ENCODE measurements at places on chromosomes 1 and 21.

DNA sequence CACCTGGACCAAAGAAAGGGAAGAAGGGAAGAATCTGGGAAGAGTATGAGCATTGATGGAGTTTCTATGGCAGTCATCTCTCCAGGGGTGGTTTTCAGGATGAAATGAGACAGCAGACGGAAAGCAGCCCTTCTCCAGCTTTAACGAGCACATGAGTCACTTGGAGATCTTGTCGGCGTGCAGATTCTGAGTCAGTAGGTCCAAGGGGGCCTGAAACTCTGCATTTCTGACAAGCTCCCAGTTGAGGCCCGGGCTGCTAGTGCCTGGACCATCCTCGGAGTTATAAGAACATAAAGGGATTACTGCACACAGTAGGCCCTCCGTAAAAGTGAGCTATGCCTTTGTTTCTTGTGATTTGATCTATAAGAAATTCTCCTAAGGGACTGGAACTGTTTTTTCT is 17.6 kb downstream of the HSPG2 start:
- DNase-seq: no peak

DNA sequence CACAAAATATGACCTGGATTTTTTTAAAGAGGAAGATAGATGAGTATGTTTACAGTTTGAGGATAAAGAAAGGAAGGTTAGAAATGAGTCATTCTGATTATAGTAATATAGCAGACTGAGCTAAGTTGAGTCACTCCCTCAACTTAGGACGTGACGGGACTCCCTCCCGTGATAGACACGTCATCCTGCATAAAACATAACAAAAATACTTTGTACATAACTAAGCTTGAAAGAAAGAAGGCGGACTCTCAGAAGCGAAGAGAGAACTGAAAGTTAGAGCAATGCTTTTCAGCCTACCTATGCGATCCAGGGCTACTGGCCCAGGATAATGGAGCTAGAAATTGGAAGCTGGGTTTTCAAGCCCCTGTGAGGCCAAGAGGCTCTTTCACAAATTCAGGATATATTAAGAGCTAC is 53.0 kb upstream of the DESI2 start:
- no peak for DNase-seq

DNA sequence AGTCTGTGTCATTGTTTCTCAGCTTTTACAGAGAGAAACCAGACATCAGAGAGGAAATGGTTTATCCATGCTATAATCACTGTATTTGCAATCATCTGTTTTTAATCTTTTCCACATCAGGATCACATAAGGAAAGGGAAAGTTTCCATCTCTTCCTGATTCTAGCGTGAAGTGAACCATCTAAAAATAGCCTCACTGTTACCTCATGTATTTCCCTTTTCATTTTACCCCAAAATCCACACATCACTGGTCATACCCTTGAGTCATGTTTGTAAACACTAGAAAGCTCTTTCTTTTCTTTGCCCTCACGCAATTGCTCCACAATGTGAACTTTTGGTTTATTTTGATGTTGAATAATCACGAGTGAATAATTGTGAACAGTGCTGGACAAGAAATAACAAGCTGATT is 146.0 kb downstream of the PLA2G4A start:
- no peak for DNase-seq

DNA sequence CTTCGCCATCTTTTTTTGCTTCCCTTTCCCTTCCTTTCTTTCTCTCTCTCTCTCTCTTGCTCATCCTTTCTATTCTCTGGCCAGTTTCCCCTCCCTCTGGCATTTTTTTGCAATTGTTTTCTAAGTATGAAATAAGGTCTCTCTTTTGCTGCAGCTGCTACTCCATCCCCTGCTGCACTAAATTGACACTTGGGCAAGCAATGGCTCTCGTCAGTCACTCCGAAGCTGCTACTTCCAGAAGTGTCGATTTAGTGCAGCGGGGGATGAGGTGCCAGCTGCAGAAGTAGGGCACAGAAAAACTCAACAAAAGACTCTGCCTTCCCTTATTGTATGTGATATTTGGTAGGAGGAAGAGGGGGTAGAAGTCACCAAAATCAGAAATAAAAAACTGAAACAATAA is 642.3 kb downstream of the RWDD3 start:
- no peak for DNase-seq

GRCh38 chr1:51234721-51235425 is 1.2 kb upstream of the RNF11 start:
- peak; percentile 82 for DNase-seq

GRCh38 chr1:66445492-66446181 is 88.3 kb upstream of the SGIP1 start:
- DNase-seq: no peak

GRCh38 chr1:182685215-182685614 is 828 bp upstream of the RGS8 start:
- no peak for DNase-seq

GRCh38 chr1:39779137-39779536 is 8.0 kb upstream of the OXCT2 start:
- no peak for DNase-seq

DNA sequence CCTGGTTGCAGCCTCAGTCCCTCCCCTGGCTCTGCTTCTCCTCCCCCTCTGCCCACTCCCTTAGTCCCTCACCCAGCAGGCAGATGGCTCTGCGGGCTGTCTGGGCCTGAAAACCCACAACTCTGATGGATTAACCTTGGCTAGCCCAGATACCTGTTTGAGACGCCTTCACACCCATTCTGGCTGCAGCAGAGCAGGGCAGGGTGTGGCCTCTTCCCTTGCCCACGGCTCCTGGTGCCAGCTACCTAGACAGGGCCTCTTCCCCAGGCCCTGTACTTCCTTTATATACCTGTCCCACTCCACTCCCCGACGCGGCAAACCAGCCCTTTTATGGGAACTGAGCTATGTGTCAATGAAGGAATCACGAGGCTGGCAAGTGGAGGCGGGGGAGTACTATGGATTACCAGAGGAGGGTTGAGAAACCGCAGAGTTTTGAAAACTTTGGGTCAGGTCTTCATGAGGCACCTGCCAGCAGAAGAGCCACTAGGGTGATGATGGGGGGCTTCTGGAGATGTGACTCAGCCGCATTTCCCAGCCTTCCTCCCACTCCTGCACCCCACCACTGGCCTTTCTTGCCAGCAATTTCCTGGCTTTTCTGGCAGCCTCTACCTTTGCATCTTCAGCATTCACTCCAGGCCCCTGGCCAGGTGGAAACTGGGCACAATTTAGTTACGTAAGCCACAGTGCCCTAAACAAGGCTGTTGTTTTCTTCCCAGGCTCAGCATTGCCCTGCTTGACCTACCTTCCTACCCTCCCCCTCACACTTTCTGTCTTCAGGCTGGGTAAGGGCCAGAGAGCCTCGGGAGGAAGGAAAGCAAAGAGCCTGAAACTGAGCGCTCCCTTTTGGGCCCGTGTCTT is at the start of gene CHI3L1:
CHI3L1 (minus strand) TSS at position 259 of the 858 bp plus-strand sequence; CDS start at position 178, 81 bp downstream.
- no peak for DNase-seq

- DNase-seq: peak; percentile 37
These were observed 3.7 kb downstream of the HSD11B1 start for GRCh38 chr1:209708297-209708696.

- DNase-seq: no peak
These were observed 153.4 kb upstream of the CAMK1G start for GRCh38 chr1:209430107-209430506.

GRCh38 chr1:24673341-24673740 is 30.2 kb downstream of the SRRM1 start:
- no peak for DNase-seq

GRCh38 chr1:199877526-199878384 is 149.8 kb upstream of the NR5A2 start:
- no peak for DNase-seq

GRCh38 chr1:208240662-208241355 is 3.4 kb downstream of the PLXNA2 start:
- no peak for DNase-seq

DNA sequence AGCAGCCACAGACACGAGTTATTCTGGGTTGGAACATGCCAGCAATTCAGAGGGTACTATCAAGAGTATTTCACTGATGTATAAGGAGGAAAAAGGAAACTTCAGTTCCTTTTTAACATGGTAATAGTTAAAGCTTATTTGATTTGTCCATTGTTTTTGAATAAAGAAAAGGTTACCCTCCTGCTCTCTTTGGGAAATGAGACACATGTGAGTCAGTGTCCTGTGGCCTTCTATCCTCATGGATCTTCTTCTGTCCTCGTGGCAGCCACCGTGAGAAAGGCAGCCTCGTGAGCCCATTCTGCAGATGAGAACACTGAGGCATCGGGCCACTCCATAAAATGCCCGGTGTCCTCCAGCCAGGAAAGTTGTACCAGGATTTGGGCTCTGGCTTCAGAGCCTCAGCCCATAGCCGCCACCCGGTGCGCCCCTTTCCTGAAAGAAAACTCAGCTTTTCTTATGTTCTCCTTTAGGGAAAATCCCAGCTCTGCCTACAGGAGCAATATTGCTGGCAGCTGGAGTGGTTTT is 24.8 kb downstream of the KCNAB2 start:
- DNase-seq: no peak

- DNase-seq: no peak
These were observed 831 bp downstream of the CSRP1 start for GRCh38 chr1:201506092-201506491.

DNA sequence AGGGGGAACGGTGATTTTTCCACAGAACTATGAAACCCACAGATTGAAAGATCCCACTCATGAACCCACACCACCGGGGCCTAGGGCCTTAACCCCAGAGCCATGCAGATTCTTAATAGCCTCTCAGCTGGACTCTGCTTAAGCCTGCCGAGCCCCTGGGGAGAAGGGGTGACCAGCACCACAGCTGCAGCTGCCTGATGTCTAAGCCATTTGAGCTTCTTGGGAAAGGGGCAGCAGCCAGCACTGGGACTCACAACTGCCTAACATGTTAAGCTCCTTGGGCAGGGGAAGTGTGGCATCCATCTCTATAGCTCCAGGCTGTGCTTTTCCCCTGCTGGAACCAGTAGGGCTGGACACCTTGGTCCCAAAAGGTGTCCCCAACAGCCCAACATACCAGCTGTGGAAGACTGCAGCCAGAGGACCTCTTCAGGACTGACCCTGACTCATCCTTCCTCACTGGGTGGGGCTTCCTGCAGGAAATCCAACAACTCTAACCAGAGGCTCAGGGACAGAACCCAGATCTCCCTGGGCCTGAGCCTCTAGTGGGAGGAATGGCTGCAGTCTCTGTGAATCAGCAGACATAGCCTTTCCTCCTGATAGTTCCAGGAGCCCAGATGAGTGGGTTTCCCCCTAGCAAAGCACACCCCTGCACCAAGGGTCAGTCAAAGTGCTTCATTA is 34.6 kb upstream of the FMO3 start:
- no peak for DNase-seq

GRCh38 chr1:65167586-65168242 is 19.7 kb downstream of the AK4 start:
- DNase-seq: peak; percentile 59

DNA sequence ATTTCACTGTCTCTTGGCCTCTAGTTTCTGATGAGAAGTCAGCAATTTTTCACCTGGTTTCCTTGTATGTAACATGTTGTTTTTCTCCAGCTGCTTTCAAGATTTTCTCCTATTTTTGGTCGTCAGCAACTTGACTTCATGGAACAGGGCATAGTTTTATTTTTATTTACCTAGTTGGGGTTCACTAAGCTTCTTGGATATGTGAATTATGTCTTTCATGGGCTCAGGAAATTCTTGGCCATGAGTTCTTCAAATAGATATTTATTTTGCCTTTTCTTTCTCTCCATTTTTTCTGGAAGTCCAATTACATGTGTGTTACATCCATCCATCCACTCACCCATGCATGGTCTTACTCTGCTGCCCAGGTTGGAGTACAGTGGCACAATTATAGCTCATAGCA is 13.7 kb downstream of the SDHB start:
- no peak for DNase-seq

- DNase-seq: no peak
These were observed 44.0 kb downstream of the ODF2L start for GRCh38 chr1:86352086-86352485.

GRCh38 chr1:86137436-86137835 is 19.1 kb downstream of the COL24A1 start:
- no peak for DNase-seq

Data from brain (organoid and tissue), 16 donors.